ENCODE measurements at places on chromosomes 1 and 21.

GRCh38 chr1:10685196-10685807, 111.1 kb downstream of the CASZ1 start:
- no peak for DNase-seq

DNA sequence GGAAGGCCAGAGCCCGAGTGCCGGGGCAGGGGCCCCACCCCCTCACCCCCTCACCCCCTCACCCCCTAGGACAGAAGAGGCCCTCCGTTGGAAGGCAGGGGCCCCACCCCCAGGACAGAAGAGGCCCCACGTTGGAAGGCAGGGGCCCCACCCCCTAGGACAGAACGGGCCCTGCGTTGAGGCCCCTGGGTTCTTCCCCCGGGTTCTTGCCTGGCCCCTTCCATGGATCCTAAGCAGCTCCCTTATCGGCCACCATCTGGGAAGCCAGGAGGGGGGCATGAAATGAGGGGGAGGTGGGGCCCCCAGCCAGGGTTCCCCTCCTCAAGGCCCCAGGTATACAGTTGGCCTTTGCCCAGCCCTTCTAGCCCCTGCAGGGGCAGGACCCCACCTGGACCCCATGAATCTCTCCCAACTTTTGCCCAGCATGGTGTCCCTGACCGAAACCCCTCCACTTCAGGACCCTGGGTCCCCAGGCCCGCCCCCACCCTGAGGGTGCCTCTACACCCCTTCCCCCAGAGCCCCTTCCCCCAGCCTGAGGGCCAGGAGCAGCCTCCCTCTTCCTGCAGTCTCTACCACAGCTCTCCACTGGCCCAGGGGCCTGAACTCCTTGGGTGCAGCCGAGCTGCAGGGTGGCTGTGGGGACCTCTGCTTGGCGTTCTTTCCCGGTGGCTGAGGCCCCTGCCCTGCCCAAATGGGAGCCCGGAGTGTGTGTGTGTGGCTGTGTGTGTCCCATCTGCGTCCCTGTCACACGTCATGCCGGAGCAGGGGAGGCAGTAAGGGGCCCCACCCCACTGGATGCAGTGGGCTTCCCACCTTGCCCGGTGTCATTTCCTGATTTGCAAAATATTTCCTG, 4.3 kb upstream of the VWA1 start:
- no peak for DNase-seq

GRCh38 chr1:218983433-218983832, 190.2 kb upstream of the LYPLAL1 start:
- DNase-seq, result no peak

DNA sequence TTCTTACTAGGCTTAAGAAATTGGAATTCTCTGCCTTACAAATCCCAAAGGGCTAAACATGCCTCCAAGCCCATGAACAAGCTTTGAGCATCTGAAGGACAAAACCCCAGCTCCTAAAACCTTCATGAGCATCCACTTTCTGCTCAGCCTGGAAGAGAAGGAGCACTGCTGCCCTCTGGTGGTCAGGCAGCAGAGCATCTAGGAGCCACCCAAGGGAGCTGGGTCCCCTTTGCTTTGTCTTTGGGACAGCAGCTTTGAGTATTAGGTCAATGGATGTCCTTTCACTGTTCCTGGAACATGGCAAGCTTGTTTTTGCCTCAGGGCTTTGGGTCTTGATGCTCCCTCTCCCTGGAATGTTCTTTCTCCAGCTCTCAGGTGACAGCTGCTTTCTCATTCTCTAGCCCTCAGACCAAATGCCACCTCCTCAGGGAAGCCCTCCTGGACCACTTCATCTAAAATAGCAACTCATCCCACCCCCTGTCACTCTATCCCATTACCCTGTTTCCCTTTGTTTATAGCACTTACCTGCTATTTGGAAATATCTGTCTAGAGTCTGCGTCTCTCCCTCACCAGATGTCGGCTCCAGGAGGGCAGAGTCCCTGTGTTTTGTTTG, 25.7 kb downstream of the RAB7B start:
- DNase-seq, result peak; percentile 57

DNA sequence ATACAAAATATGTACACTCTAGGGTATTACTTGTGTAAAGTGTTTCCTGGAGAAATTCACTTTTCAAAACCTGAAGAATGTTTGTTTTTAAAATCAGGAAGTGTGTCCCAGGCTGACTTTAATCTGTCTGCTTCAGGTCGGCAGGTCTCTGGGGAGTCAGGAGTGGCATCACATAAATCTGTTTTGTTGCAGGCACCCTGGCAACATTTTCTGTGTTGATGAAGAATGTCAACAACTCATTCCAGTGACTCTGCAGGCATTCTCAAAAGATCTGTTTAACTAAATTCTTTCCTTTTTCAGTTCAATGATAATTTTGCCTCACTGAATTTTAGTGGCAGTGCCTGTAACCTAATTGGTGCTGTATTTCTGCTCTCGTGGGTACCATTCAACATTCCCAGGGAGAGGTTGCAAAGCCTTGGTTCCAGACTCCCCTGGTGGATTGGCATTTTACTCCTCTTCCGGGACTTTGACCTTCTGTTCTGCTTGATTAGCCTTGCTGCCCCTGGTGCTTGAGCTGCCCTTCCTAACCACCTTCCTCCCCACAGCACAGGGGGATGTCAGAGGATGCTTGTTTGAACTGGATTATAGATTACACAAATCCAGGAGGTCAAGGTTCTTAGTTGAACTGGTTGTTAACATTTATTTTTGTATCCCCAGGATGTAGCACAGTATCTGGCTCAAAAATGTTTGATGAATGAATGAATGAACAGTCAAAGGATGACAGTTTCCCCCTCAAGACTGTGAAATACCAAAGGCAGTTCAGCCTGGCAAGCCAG, 55.4 kb upstream of the LPGAT1 start:
- DNase-seq, result no peak

DNA sequence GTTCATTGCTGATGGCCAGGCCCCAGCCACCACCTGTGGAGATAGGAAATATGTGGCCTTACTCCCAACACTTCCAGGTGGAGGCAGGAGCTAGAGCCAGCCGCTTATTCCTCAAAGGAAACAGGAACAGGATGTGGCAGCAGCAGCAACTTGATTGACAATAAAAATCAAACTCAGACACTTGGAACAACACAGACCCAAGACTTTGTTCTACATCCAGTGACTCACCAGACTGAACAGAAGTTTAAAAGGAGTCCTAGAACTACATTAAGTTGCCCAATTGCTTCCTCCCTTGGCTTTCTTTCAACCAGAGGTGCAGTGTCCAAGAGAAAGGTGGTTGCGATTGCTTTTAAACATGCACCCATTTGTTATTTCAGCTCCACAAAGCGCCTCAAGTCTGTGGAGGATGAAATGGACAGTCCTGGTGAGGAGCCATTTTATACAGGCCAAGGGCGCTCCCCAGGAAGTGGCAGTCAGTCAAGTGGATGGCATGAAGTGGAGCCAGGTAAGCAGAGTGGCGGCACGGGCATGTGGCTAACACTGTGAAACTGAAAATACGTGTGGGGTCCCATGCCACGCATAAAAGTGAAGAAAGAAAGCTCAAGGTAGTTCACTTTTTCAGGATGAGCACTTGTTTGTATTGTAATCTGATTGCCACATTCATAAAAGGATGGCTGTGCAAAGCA, 276.6 kb downstream of the NFIA start:
- no peak for DNase-seq

DNA sequence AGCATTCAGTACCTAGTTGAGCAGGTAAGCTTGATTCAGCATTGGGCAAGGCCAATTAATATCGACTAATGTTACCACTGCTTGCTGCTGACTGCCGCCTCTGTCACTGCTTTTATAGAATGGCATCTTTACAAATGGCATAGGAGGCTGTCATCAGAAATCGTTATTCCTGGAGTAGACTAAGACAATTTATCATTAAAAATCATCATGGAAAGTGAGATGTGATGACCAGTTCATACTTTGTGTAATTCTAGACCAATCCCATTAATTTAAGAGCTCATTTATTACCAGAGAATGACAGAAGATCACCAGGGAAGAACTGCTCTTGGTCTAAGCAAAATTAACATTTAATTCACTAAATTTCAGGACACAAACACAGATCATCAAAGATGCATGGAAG, 254.0 kb downstream of the SPATA17 start:
- DNase-seq, result no peak

GRCh38 chr1:40720493-40720892, 29.0 kb downstream of the NFYC start:
- no peak for DNase-seq

- DNase-seq, result no peak
Measured at GRCh38 chr1:94322696-94323095, 85.3 kb upstream of the ARHGAP29 start.
